ENCODE measurements at places on chromosomes 5 and 9. TPM values are rescaled to one million over a fixed set of nuclear protein-coding genes. Genes with fewer than 3 reads are reported as not detected.

Gene CHD1
- polyA plus RNA-seq, result 40.8 TPM

GRCh38 chr5:139391570-139392323 is 2.0 kb upstream of the MZB1 start:
- no peak for DNase-seq

- no peak for DNase-seq
Observed at GRCh38 chr9:110514897-110515296, 64.6 kb downstream of the SVEP1 start.

- DNase-seq, result peak; percentile 49
Observed at GRCh38 chr5:16791036-16791705, 144.9 kb downstream of the MYO10 start.

GRCh38 chr9:20394969-20395368 is 227.3 kb downstream of the MLLT3 start:
- DNase-seq, result no peak

DNA sequence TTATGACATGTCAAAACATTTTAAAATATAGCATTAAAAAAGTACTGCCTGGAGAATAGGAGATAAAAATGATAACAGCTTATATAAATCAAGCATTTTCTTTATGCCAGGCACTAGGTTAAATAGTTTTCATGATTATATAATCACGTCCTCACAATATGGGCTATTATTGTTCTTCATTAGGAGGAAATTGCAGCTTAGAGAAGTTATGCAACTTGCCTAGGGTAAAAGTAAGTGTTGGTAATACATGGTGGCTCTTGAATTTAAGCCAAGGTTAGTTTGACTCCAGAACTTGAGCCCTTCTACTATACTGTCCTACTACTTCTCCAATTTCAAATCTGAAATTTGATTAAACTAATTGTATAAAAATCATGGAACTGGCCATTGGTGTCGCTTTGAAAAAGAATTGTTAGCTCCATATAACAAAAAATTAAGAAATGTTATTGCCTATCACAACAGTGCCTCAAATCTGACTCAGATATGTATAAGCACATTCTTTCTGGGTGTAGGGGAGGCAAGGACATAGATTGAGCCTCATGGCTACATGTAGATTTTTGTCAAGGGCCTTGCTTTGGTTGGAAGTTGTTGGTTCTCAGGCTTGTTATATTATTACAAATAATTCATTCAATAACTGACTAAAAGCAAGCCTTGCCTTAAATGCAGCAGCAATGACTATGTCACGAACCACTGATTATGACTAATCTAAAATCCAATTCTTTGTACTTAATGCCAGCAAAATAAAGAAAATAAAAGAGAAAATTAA is 223.5 kb upstream of the DAB2 start:
- no peak for DNase-seq

- DNase-seq, result no peak
Observed at GRCh38 chr5:893137-893506, 438 bp downstream of the TRIP13 start.

Gene ADGRD2
- polyA plus RNA-seq, result not detected

- DNase-seq, result no peak
Observed at GRCh38 chr9:14158916-14159315, 155.0 kb downstream of the NFIB start.

- DNase-seq, result no peak
Observed at GRCh38 chr5:8740595-8740994, 805.3 kb downstream of the SEMA5A start.

DNA sequence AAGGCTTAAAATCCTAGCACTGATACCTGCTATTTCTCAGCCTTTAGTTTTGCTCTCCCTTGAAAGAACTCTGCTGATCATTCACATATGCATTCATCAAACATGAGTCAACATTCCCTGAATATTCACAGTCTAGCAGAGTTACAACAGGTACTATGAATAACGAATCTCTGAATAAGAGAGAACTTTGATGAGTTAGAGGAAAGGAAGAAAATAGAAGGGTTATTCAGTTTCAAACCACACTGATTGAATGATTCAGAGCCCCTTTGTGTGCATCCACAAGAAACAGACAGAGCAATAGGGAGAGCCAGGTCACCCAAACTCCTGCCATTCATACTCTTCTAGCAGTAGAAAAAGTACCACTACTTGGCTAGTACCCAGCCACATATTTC is 36.0 kb downstream of the FOXD1 start:
- DNase-seq, result no peak

- no peak for DNase-seq
Observed at GRCh38 chr5:140549237-140550144, 2.0 kb downstream of the EIF4EBP3 start.

Gene EDIL3
- polyA plus RNA-seq, result 61.2 TPM

Gene ENTREP1
- polyA plus RNA-seq, result 4.1 TPM

Gene GKAP1
- polyA plus RNA-seq, result 14.5 TPM

- no peak for DNase-seq
Observed at GRCh38 chr5:172575816-172576545, 65.1 kb upstream of the NEURL1B start.

DNA sequence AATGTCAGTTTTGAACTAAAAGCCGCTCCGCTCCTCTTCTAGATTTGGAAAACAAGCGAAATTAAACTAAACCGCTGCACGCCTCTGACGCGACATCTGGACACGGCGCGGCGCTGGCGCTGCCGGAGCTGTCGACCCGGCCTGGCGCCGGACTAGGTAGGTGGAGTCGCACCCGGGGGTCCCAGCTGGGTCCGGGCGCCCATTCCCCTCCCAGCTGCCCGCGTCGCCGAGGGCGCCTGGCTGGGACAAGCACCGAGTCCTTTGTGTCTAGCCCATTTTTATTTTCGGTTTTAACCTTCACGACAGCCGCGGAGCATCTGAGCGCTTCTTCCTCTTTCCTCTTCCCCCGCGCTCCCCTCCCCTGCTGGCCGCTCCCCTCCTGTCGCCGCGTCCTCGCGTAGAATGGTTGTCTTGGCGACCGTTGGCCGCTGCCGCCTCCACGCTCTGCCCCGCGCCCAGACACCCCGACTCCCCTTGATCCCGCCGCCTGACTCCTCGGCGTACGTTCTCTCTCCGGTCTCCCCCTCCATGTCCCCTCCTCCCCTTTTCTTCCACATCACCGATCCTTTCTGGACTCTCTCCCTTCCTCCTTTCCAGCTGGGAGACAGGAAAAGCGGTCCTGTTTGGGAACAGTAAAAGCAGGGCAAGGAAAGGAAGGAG is 545 bp downstream of the CDKN2B-AS1 start:
- no peak for DNase-seq

Gene GRM6
- polyA plus RNA-seq, result 0.49 TPM

DNA sequence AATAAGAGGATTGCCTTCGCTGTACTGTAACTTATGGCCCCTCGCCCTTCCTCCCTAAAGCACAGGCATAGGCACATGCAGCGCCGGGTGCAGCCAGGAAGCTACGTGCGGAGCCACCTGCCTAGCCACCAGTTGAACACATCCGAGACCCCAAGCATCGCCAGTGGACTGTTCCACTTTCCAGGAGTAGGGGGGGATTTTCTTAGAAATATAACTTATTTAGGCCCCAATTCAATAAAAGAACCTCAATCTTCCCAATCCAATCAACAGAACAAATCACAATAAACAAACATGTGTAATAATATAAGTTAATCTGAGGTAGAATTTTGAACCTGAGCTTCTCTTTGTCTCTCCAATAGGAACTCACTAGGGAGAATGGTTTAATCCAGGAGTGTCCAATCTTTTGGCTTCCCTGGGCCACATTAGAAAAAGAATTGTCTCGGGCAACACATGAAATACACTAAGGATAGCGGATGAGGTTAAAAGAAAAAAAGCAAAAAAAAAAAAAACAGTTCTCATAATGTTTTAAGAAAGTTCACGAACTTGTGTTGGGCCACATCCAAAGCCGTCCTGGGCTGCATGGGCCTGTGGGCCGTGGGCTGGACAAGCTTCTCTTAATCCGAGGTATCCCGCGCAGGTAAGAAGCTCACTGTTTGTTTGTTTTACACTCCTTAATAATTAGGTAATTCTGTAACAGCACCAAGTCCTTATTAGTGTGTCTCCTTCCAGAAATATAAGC is 22.0 kb upstream of the NIPBL start:
- DNase-seq, result no peak

DNA sequence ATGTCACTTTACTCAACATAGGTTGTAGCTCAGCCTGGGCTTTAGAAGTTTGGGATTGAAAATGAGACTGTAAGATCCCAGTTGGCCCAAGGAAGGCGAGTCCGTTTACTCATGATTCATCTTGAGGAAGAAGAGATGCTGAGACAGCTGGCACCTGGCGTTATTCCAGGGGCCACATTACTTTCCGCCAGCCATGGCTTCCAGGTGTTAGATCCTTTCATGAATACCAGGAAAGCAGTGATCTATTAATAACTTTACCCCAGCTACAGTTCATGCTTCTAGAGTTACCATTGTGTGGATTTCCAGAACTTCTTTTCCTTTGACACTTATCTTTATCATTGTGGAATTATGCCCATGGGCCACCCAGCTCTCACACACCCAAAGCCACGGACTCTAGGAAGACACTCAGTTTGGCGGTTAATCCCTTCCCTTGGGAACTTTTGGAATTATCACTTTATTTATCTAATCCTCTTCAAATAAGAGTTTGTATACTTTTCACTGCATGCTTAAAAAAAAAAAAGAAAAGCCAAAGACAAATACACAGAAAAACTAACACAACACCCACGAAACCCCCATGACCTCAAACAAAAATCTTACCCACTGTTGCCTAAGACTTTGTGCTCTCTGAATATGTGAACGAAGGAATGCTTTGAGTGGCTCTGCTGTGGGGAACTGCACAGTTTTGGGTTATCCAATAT is 26.9 kb downstream of the RAI14 start:
- no peak for DNase-seq

DNA sequence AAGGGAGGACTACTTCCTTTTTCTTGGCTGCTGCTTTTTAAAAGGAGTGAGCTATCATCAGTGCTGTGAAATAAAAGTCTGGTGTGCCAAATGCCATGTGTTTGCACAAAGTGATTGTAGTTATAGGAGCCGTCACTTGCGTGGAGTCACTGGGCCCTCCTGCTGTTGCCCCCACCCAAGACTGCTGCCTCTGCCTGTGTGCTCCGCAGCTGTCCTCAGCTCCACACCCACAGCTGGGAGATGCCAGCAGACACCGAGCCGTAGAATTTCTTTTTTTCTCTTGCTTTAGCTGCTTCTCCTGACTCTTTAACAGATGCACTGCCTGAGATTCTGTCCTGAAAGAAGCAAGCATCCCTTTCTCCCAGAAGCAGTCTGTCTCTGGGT is 9.8 kb upstream of the GLE1 start:
- DNase-seq, result no peak

- no peak for DNase-seq
Observed at GRCh38 chr9:131417264-131418142, 23.6 kb downstream of the PRRC2B start.

GRCh38 chr5:113276001-113276400 is 158.8 kb downstream of the TSSK1B start:
- DNase-seq, result no peak

Gene CSF1R
- polyA plus RNA-seq, result 17.4 TPM

Gene ANKRD31
- 0.73 TPM for polyA plus RNA-seq

GRCh38 chr9:131984564-131984963 is 95.1 kb downstream of the MED27 start:
- no peak for DNase-seq

GRCh38 chr5:41156739-41157138 is 56.6 kb downstream of the C6 start:
- DNase-seq, result no peak

Gene HMCN2
- 1.7 TPM for polyA plus RNA-seq

DNA sequence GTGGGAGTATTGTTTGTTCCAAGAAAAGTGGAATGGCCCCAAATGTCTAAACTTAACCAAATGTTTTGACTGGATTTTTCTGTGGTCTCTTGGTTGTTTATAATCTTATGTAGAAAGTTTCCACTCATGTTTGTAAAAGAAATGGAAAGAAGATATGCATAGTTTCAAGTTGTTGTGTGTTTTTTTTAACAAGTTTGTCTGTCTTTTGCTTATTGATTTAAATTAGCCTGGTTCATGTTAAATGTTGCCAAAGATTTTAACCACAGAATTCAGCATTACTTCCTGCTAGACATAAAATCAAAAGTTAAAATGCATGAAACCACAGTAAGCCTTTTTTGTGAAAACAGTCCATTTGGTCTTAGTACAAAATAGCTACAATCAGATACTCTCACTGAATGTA is 14.0 kb downstream of the PPWD1 start:
- DNase-seq, result no peak

DNA sequence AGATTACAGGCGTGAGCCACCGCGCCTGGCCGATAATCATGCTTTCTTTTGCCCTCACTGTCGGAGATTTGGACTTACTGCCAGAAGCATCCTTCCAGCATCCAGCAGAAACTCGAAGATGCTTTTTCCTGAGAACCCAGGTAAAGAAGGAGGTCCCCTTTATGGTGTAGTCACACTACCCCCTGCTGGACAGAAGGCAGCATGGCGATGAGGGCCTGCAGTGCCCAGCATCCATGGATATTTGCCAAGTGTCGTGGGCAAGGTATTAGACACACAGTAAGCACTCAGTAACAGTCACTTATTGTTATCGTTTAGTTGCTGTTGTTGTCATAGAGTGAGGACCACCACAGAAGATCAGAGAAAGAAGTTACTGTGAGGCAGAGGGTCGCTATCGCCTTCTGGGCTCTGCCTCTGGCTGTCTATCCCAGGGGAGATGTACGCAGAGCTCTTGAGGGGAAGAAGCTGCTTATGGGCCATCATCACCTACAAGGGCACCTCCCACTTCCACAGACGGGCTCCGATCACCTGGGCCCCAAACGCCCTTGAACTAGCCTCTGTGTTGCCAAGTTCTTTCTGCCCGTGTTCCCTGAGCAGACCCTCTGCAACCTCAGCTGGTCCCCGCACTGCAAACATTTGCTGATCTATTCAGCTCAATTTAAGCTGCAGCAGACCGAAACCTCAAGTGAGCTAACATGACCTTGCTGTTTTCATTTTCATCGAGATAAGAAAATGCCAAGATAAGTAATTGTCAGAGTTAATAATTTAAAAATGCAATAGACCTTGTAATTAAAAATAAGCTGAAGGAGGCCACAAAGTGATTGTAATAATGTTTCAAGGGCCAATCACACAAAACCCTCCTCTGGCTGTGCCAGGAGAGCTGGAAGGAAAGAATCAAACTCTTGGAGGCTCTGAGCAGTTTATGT is 23.9 kb downstream of the C5orf15 start:
- DNase-seq, result no peak

GRCh38 chr5:396531-396961 is 46.4 kb upstream of the EXOC3 start:
- DNase-seq, result no peak

Data from left renal pelvis (tissue), 4 donors.